ENCODE measurements at places on chromosomes 16 and 17.

DNA sequence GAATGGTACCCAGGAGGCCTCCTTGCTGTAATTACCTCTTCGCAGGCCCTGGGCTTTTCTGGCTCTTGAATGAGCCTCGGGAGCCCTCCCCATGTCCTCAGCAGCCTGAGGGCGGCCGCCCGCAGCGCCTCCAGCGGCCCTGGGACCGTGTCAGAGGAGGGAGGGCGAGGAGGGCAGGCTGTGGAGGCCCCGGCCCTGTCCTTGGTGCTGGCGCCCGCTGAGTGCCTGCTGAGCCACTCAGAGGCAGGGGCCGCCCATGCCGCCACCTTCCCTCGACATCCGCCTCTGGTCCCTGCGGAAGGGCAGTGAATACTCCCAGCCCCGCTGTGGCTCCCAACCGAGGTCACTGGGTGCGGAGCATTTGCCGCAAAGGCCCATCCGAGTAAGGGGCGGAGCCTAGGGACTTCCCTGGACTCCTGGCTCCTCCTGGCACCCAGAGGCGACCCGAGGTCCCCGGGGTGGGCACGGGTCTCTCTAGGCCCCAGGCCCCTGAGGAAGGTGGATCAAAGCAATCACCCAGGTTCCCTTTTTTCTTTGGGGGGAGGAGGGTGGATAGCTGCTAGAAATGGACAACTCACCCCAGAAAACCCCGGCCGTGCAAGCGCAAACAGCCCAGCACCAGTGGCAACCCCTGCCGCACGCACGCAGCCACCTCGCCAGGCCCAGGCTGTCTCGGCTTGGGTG, 2.8 kb downstream of the RBFOX3 start:
- no peak for DNase-seq

DNA sequence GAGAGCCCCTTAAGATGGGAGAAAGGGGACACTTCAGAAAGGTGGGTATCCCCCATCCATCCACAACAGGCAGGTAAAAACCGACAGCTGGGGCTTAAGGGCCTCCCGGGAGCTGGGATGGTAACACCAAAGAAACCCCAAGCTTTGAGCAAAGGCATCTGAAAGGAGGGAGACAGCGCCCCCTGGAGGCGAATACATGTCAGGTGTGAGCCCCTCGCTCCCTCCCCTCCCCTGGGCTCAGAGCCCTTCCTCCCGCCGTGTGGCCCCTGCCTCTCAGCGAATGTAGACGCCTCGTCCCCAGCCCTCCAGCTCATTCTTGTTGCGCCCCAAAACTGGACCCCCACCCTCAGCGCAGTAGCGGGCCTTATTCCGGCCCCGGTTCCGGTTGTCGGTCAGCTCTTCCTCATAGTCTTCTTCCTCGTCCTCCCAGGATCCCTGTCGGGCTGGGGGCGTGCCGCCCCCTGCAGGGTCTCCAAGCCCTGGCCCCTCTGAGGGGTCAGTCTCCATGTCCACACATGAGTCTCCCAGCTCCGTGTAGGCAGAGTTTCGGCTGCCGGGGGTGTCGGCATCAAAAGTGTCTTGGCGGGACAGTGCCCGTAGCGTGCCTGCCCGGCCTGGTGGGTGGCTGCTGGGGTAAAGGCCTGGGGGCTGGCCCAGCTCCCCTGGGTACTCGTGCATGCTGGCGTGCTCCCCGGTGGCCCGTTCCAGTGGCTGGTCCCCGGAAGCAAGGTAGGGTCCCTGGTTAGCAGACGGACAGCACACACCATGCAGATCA, 9.1 kb upstream of the ARL5C start:
- DNase-seq, result peak; percentile 71

DNA sequence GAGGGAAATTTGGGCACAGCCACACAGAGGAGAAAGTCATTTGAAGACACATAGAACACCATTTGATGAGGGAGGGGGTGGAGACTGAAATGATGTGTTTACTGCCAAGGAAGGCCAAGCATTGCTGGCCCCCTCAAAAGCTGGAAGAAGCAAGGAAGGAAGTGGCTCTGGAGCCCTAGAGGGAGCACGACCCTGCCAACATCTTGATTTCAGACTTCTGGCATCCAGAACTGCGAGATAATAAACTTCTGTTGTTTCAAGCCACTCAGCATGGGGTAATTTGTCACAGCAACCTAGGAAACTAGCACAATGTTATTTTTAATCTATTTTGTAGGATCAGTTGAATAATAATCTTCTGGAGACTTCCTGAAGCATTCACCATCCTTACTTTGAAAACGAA, 314.8 kb upstream of the GOT2 start:
- DNase-seq, result no peak

- no peak for DNase-seq
Measured at GRCh38 chr17:80416260-80416939, 1.4 kb downstream of the ENDOV start.

DNA sequence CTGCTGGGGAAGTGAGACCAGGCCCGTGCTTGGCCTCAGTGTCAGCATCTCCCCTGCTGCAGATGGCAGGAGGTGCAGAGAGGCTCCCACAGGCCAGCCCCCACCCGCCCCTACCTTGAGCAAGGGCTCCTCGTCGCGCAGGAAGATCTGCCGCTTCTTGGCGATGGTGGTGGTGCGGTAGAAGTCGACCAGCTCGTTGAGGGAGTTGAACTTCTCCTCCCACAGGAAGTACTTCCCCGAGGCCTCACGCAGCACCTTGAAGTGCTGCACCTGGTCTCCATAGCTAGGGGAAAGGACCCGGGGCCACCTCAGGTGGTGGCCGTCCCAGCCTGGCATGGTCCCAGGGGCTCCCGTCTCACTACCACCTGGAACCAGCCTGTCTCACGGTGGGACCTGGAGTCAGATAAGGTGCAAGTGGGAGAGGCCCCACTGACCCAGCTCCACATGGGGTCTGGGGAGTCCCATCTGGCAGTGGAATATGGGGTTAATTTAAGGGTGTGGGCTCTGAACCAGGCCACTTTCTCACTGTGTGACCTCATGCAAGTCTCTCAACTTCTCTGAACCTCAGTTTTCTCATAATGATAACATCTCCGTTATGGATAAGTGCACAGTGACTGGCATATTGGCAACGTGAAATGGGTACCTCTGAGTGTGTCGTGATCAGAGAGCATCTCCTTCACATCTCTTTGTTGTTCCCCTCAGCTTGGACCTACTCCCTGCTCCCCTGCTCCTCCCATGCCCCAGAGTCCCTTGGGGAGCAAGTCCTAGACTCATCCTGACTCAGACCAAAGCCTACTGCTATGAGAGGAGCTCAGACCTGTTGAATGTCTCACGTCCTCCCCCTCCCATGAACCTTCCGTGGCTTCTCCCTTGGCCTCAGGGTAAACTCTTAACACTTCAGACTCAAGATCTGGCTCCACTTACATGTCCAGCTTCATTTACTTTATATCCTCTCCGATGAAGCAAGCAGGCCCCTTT, 19.8 kb upstream of the FAM83G start:
- no peak for DNase-seq

DNA sequence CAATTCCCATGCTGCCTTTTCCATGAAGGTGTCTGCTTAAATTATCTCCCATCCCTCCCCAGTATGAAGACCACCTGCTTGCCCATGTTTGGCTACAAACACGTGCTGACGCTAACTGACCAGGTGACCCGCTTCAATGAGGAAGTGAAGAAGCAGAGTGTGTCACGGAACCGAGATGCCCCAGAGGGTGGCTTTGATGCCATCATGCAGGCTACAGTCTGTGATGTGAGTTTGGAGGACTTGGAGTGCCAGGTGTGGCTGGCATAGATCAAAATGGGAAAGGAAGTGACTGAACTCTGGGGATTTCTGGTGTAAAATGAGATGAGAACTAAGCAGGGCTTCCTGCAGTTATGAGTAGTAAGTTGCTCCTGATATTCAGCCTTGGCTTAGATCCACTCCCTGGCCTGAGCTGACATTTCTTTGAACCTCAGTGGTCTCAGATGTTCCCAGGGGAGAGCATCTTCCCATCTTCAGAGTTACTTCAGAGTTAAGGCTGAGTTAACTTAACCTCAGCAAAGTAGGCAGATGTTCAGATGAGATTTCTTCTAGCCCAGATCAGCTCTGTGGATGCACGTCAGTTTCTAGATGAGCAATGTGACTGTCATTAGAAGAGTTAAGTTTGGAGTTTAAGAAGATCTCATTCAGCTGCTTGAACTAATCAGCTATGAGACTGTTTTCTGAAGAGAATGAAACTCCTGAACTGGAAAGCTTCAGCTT, 32.7 kb downstream of the ITGB3 start:
- DNase-seq, result no peak

- DNase-seq, result no peak
Measured at GRCh38 chr17:7095625-7096024, 15.6 kb upstream of the CLEC10A start.

DNA sequence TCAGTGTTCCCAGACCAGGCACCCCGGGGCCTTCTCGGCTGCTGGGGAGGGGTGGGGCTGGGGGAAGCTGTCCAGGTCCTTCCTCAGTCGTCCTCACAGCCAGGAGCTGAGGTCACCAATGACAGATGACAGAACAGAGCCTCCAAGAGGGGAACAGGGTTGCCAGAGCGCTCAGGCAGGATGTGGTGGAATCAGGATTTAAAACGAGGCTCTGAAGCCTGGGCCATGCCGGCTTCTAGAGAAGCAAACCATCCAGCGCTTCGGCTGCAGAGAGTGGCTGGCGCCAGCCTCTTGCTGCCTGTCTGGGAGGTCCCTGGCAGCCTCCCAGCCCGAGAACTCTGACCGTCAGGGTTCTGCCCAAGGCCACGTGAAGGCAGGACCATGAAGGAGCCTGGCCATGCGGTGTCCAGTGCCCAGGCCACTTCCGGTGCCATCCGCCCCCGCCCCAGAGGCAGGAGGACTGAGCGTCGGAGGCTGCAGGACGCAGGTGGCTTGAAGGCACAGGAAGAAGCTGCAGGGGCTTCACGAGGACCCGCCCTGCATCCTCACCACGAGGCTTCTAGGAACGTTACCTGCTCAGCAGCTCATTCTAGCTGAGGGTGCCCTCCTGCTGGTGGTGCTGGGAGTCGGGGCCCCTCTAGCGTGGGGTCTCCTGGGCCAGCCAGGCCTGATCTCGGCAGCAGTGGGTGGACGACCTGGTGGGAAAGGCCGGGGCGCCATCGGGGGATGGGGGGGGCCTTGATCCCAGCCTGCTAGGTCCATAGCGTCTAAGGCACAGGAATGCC, 78.5 kb downstream of the KLHDC4 start:
- DNase-seq, result no peak

GRCh38 chr16:75471723-75472633, 7.5 kb upstream of the TMEM170A start:
- peak; percentile 59 for DNase-seq

DNA sequence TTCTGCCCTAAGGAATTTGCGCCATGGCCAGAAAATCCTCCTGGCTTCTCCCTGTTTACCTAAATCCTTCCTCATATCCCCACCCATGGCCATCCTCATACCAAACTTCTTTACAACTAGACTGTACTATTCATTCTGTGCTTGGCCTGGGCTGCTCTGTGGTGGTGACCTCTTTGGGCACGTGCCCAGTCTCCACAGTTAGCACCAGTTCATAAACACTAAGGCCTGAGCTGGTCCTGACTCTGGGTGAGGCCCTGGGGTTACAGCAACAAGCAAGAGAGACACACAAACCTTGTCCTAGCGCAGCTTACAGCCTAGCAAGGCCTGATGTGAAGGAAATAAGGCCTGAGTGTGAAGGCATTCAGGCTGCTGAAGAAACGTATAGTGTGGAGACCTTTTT, 3.1 kb upstream of the ATXN7L3 start:
- no peak for DNase-seq

- DNase-seq, result no peak
Measured at GRCh38 chr17:77527409-77527808, 386.6 kb downstream of the SEC14L1 start.

DNA sequence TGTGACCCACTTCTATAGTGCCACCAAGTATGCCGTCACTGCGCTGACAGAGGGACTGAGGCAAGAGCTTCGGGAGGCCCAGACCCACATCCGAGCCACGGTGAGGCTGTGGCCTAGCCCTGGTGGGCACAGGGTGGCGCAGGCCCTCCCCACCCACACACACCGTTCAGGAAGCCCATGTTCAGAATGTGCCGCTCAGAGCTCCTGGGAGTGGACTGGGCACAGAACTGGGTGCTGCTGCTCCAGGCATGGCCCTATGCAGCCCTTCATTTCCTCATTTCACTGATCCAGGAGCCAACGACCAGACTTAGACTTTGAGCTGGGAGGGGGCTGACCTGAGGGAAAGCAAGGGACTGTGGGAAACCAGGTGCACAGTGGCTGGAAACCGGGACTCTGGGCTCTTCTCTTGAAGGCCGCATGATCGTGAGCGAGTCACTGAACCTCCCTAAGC, 2.4 kb upstream of the MRM1 start:
- no peak for DNase-seq

GRCh38 chr16:78122774-78123315, 23.4 kb downstream of the WWOX start:
- DNase-seq, result peak; percentile 73

- no peak for DNase-seq
Measured at GRCh38 chr17:69913616-69914015, 161.4 kb upstream of the KCNJ16 start.

- no peak for DNase-seq
Measured at GRCh38 chr17:45306623-45307022, 10.2 kb downstream of the MAP3K14 start.

GRCh38 chr17:8063761-8064534, 23.6 kb downstream of the ALOX12B start:
- no peak for DNase-seq

Data from SHP77 (cell line).